ENCODE measurements at places on chromosomes 7 and 10.

DNA sequence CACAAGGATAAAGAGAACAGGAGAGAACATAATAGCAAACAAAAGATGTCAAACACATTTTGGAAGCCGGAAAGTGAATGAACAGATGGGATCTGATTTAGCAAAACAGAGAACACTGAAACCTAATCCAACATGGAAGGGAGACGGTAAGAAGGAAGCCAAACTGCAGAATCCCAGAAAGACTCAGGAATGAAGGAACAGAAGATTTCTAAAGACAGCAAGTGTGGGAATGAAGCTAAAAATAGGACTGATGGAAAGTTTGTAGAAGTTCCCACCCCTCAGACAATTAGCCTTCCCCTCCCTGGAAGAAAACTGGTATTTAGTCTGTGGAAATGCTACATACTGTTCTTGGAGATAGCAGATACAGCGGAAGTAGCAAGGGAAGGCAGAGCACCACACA, 40.8 kb downstream of the SLC16A12 start:
- DNase-seq, result no peak

DNA sequence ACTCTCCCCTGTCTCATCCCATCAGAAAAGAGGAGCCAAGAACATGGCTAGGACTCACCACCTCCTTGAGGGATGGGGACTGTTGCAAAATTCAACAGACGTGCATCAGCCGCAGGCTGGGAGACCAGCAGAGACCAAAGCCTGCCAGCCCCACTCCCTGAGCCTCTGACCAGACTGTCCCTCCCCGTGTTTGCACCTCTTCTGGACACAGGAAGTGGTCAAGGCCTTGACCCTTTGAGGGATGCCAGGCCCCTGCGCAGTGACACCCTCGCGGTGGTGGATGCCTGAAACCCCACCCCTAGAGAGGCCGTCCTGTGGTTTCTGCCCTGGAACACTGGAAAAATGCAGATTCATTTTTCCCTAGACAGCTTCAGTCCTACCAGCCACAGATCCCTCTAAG, 128.4 kb upstream of the TCF7L2 start:
- no peak for DNase-seq

GRCh38 chr7:39985398-39985918, 35.4 kb downstream of the CDK13 start:
- DNase-seq, result no peak

DNA sequence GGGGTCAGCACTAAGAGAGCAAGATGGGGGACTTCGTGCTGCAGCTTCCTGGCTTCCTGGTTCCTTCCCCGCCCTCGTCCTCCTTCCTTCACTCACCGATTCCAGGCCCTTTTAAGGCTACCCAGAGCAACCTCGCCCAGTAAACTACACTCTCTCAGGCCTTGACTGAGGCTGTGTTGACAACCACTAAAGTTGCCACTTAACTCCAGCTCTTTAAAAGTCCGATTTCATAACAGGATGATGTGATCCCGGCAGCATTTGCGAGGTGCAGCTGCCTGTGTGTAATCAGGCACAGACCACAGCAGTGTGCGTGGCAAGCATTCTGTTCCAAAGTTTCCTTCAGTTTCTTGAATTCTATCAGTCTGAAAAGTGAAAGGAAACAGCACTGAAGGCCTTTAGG, 110.6 kb downstream of the RAB11FIP2 start:
- DNase-seq, result no peak

DNA sequence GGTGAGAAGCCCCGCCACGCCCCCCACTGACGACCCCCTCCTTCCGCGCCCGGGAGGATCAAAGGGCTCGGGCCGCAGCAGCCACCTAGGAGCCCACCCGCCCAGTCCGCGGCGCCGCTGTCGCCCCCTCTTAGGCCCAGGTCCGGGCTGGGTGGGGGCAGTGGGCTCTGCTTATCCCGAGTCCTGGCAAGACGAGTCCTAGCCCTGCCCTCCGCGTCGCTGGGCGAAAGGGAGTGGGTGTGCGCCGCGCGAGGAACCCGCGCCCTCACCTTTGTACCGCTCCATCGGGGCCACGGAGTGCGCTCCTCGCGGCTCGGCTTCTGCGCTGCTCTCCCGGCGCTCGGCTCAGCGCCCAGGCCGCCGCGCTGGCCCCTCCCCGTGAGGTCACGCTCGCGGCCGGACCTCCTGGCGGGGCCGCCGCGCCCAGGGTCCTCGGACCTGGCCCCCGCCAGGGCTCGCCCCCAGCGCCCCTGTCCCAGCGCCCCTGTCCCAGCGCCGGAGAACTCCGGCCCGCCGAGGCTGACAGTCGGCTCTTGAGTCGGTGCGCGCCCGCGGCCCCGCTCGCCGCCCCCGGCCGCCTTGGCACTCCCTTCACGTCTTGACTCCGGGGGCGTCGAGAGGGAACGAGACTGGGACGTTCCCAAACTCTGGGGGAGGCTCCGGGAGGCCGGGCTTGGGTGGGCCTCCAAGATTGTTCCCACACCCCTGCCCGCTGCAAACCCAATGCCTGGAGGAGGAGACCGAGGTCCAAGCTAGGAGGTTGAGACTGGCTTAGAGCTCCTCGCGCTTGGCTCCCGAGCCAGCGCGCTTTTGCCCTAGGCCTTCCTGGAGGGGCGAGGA, at the start of gene AFAP1L2:
TSS of gene AFAP1L2 (minus strand) at position 332 of the 840 bp plus-strand sequence. CDS start at position 285, 47 bp downstream.
- DNase-seq, result no peak

GRCh38 chr10:118369641-118370205, 27.6 kb upstream of the FAM204A start:
- DNase-seq, result no peak

GRCh38 chr10:3136763-3137611, 35.6 kb downstream of the PITRM1 start:
- DNase-seq, result no peak

- peak; percentile 23 for DNase-seq
Observed at GRCh38 chr7:31775556-31775955, 88.5 kb downstream of the PPP1R17 start.

GRCh38 chr10:132575320-132576201, 38.0 kb downstream of the INPP5A start:
- DNase-seq, result no peak

- no peak for DNase-seq
Observed at GRCh38 chr10:72542396-72542815, 83.5 kb downstream of the MICU1 start.

DNA sequence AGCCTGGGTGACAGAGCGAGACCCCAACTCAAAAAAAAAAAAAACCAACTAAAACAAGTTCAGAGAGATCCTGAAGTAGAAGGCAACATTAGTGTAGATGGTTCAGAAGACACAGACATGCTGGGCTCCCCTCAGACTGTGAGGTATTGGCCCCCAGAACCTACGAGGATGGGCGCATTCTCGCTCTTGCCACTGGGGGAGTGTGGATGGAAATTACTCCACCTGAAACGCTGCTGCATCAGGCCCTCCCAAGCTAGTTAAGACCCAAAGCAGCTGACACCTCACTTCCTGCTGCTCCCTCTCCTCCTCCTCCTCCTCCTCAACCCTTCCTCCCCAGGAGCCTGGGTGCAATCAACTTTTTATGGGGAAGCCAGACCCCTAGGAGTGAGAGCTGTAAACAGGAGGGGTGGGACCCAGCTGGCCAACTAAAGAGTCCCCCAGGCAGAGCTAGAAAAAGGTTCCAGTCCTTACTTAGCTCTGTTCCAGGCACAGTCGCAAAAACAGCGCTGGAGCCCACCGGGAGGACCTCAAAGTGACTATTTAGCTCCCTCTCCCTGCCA, 7.4 kb downstream of the SH3PXD2A start:
- DNase-seq, result no peak

DNA sequence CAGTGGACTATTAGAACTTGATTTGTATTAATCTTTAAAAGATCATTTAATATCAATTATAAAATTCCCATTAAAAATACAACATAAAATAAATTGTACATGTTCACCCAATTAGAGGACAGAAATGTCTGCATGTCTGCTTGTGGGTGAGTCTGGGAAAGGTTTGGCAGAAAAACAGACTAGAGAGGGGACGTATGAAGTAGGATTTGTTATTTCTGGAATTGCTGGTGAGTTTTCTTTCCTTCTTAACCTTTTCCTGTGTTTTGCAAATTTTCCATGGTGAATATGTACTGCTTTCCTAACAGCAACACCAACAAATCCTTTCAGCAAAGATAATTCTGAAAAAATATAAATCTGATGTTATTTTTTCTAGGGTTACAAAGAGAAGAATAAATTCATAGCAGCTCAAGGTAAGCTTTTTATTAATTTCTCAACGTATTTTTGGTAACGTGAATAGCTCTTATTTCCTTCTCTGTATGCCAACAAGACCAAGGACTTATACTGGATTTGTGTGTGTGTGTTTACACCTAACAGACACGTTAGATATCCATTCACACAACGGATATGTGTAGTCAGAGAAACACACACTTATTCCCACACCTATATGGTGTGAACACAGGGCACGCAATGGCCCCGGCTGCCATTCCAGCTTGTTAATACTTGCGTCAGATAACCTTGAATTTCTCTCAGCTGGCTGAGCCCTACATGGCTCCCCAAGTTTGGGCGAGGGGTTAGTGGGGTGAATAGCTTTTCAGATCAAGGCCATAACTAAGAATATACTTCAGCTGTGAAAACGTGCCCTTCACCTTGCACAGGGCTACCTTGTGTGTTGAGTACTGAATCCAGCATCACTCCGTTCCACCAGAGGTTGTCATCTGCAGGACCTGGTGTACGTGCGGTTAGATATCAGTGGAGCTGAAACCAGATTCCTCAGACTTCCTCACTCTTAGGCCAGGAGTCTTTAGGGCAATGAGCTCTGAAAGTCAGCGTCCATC, 64.6 kb downstream of the MKI67 start:
- no peak for DNase-seq

DNA sequence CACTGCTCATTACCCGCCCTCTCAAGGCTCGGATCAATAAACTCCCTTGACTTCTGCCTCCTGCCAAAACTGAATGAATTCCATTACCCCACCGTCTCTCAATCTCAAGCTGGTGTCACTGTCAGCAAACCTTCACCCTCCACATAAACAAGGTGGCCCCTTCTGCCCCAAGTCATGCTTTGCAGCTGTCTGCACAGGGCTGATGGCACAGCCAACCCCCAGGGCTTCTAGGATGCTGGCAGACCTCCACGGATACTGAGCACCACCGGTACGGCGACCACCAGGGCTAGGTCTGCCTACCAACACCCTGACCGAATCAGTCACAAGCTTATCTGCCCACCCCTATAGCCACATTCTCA, 46.1 kb downstream of the PARD3 start:
- DNase-seq, result no peak

GRCh38 chr10:89861584-89862301, 160.4 kb downstream of the KIF20B start:
- no peak for DNase-seq

- DNase-seq, result no peak
Observed at GRCh38 chr10:69906425-69906824, 104.7 kb downstream of the COL13A1 start.

All from NCI-H526 treated with DMSO at 0.1 percent for 48 hours (cell line).